ENCODE measurements at places on chromosomes 7 and 10.

DNA sequence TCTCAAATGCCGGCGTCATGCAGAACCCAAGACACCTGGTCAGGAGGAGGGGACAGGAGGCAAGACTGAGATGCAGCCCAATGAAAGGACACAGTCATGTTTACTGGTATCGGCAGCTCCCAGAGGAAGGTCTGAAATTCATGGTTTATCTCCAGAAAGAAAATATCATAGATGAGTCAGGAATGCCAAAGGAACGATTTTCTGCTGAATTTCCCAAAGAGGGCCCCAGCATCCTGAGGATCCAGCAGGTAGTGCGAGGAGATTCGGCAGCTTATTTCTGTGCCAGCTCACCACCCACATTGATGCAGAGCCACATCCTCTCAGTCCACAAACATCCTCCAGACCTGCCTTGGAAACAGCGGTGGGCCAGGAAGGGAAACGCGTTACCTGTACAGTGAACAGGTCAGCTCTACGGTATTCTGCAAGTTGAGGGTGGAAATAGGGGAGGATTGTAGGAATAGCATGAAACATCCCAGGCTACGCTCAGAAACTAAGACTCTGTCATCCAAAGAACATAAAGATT, 133.1 kb upstream of the PRSS1 start:
- no peak for DNase-seq

DNA sequence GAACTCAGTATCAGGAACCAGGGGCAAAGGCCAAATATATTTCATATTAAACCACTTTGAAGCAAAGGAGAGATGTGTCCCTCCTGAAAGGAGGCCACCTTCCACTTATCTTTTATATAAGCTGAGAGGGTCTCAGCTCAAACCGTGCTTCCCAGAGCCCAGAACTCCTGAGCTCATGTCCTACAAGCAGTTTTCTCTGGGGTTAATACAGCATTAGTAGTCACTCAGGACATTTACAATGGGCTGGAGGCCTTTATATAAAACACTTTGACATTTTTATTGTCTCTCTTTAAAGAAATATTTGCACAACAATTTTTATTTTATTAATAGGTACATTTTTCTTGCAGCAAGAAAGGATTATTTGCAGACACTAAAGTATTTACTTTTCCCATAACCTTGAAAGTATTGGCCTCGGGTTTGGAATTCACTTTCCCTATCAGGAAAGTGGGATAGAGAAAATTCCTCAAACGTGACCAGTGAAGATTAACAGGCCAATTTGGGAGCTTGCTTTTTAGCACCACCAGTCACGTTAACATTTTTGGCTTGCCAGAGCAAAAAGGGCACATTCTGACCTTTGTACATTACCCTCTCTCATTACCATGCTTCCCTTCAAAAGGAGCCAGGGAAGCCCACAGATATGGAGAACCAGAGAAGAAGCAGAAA, 464.9 kb upstream of the NRP1 start:
- no peak for DNase-seq

GRCh38 chr7:83020161-83020560, 142.5 kb downstream of the PCLO start:
- DNase-seq, result no peak

DNA sequence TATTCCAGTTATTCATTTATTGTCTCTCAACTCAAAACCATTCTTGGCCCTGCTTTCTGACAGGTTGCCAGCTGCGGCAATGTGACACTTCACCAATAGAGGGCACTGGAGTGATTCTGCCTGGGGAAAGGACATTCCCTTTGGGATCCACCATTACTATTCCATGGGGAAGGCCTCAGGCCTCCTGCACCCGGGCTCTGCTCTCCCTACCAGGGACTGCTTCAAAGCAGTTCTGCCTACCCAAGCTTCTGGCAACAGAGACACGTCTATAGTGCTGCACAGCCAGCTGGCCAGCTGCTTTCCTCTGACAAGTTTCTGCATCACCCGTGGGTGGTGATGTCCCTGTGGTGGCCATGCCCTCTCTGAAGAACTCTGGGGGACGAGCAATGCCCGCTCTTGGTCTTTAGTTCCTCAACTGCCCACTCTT, 163.8 kb downstream of the ELMO1 start:
- DNase-seq, result no peak

- no peak for DNase-seq
Measured at GRCh38 chr10:128864554-128865295, 602.3 kb upstream of the MGMT start.

DNA sequence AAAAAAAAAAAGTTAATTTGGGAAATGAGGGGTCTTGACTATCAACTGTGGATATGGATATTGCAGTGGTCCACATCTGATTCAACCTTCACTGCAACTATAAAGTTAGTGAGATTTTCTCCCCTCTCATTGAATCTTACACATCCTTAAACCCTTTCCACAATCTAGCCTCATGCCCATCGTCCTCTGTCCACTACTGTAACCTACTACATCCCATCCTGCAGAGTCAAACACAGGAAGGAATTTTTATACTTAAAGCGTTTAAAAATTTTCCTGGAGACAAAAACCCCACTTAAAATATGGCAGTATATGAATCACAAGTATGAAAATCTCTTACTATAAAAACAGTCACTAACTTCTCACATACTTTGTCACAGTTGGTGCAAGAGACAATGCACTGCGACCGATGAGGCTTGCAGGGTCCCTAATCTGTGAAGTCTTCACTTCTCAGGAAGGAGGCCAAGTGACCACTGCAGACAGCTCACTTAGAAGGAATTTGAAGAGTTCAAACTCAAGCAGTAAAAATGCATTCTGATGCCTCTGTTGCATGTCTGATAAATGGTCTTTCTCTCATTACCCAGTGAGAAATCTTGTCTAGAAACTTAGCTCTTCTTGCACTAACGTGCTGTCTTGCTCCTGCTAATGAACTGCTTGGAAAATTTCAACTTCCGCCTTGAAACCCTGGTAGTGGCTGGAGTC, 50.3 kb upstream of the ST8SIA6 start:
- DNase-seq, result no peak

- DNase-seq, result no peak
Measured at GRCh38 chr7:85014936-85015660, 171.8 kb downstream of the SEMA3D start.

- DNase-seq, result no peak
Measured at GRCh38 chr10:132368881-132369635, 27.9 kb upstream of the PWWP2B start.

DNA sequence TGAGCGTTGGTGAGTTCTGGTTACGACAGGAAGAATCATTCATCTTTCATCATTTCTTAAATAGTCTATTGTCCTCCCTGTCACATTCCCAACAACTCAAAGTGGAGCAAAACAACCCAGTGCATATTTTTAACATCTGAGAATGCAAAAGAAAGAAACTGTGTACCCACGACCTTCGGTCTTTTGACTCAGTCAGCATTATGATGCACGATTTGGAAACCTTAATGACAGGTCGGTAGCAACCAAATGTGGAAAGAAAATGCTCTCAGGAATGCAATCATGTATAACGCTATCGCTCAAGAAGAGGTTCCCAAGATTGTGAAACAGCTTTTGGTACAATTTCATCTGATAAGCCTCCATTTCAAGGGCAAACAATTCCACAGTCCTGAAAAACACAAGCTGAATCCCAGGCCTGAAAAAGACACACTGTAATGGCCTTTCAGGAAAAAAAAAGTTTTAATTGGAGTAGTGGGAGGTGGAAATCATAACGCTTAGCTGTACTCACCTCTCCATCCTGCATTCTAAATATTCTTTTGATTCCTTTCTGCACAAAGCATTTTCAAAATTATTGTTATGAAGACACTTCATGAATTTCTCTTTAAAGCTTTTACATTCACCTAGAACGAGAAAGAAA, 2.6 kb downstream of the COX19 start:
- DNase-seq, result no peak

- DNase-seq, result no peak
Measured at GRCh38 chr10:86663046-86663345, 5.3 kb upstream of the LDB3 start.

GRCh38 chr10:111525696-111526095, 448.9 kb downstream of the ADRA2A start:
- no peak for DNase-seq

DNA sequence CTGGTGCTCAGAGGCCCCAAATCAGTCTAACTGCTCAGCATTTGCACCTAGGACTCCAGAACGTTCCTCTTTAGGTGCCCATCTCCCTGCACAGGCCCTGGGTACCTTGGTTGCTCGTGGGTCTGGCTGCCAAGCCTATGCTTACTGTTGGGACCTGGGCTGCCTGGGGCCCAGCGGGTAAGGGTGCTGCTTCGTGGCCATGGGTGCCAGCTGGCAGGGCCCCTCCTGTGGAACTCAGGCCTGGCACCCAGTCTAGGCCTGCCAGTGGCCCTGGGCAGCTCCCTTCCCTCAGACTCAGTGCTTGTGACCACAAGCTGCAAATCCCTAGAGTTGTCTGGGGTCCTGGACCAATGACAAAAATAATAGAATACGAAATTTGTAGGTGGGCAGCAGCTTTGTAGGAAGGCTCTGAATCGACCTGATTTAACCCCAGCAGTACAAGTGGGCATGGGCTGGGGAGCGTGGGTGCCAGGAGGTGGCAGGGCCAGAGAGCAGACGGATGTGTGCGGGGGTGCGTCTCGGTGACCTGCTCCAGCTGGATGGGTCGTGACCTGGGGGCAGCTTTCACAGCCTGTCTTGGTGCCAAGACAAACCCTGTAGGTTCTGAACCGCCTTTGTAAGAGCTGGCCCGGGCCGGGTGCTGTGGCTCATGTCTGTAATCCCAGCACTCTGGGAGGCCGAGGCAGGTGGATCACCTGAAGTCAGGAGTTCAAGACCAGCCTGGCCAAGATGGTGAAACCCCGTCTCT, 69.7 kb downstream of the MKI67 start:
- DNase-seq, result no peak

- no peak for DNase-seq
Measured at GRCh38 chr10:34581801-34582532, 233.1 kb downstream of the PARD3 start.

GRCh38 chr7:14009453-14010418, 20.3 kb upstream of the ETV1 start:
- no peak for DNase-seq

DNA sequence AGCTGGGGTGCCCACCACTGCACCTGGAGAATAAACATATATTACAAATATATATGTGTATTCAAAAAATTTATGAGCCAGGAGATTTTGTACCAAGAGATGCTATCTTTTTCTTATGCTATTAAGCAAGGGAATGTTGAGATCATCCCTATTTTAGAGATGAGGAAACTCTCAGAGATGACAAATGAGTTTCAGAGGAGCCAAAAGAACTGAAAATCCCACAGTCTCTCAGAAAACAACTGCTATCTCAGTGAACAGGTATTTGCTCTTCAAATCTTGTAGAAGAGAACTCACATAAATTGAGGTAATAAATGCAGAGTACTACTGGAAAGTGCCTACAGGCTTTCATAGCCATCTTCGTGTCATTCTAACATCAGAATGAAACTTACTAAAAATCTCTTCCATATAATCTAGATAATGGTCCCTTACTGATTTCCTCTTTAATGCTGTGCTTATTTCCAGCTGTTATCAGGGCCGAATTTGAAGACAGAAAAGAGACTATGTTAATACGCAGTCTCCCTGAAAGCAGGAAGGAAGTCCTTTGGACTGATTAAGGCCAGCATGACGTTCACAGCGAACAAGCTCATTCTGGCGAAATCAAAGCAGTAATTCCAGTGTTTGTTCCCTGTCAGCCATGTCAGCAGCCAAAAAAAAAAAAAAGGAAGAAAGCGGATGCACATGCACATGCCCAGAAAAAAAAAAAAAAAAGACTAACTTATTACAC, 29.4 kb upstream of the ANAPC16 start:
- DNase-seq, result peak; percentile 17

DNA sequence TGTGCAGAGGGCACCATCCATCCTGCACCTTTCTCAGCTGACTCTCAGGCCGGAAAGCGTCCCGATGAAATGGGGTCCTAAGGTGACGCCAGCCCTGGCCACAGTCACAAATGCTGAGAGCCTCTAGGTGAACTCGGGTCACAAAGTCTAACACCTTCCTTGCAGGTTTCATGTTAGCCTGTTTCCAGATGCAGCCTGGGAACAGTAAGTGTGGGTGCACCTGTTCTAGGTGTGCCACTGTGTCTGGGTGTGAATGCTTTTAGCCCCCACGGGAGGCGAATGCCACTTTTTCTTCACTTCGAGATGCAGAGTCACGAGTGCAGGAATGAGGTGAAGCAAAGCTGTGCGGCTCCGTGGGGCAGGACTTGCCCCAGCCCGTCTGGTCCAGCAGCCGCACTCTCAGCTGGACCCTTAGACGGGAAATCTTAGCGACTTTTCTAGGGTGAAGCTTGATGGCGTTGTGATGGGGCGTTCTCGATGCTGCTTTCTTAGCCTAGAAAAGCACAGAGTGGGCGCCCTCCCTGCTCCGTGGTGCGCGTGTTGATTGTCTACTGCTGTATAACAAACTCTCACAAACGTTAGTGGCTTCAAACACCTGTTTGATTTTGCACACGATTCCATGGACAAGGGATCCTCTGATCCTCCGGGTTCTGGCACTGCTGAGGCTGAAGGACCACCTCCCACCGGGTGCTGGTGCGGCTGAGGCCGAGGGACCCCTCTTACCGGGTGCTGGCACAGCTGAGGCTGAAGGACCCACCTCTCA, 13.6 kb upstream of the VIPR2 start:
- DNase-seq, result no peak

GRCh38 chr7:127726476-127726875, 74.5 kb downstream of the SND1 start:
- DNase-seq, result no peak
